HTR-8/SVneo (cell line): ENCODE measurements at places on chromosomes 7 and 10.

- DNase-seq: no peak
Observed at GRCh38 chr10:127044186-127044585, 139.0 kb downstream of the DOCK1 start.

DNA sequence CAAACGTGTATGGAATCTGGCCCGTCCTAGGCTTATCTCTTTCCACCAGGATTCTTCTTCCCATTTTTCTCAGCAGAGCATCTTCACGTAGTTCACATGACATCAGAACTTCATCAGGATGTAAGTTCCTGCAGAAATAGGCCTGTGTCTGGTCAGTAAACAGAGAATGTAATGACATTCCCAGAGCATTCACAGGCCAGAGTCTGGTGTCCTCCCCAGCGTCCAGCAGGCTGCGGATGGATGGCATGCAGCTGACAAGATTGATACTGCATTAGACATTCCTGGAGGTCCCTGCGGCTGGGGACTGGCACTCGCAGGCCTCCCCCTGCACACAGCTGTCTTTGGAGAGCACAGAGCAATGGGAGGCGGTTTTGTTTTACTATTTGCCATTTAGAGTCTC, 28.7 kb downstream of the MGMT start:
- no peak for DNase-seq

GRCh38 chr10:51567271-51567670, 132.1 kb downstream of the CSTF2T start:
- no peak for DNase-seq

GRCh38 chr10:125591886-125592285, 91.1 kb downstream of the TEX36 start:
- no peak for DNase-seq

DNA sequence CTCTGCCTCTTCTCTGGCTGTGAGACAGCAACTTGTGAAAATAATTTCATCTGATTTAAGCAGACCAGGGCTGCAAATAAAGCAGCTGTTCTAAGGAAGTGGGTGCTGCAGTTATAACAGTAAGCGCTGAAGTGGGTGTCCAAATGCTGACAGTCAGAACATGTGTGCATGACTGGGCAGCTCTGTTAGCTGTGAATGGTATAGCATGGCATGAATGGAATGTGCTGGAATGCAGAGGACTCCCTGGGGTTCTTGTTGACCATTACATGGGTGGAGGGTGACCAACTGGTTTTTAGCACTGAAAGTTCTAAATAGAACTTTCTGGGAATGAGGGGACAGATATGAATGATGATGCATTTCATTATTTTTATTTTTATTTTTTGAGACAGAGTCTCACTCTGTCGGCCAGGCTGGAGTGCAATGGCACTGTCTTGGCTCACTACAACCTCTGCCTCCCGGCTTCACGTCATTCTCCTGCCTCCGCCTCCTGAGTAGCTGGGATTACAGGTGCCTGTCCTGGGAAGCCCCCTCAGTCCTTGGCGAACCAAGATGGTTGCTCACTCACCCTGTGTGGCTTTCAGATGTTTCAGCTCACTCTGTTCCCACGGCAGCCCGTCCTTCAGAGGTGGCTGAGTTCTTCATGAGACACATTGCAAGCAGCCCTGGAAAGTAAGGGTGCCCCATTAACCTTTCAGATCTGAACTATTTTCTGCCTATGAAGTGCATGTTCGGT, 319.8 kb upstream of the PHYHIPL start:
- peak; percentile 85 for DNase-seq

DNA sequence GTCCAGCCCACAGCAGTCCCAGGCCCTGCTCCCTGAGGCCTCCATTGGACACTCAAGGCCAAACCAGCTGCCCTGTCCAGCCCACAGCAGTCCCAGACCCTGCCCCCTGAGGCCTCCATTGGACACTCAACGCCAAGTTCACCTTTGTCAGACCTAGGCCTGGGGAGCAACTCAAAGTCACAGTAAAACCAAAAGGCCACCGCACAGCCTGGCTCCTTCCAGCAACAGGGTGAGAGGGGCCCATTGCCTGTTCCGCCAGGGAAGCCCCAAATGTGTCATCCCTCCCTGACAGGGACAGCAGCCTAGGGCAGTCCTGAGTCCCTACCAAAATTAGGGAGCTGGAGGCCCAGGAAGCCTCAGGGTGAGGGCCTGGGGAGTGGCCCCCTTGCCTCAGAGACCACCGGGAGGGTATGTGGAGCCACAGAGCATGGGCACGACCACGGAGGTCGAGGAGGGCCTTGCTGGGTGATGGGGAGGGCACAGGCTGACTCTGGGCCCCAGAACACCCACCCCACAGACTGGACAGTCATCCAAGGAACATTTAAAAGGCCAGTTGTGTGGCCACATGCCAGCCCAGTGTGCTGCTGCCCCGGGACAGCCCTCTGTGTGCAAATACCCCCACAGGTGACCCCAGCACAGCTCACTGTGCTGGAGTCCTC, 66.5 kb upstream of the PPP2R2D start:
- no peak for DNase-seq

- no peak for DNase-seq
Observed at GRCh38 chr7:148144827-148145226, 445.7 kb upstream of the C7orf33 start.
